LoVo (cell line): ENCODE measurements at places on chromosomes 4 and X.

GRCh38 chr4:93232883-93233282 lies 595.7 kb upstream of the ATOH1 start:
- no peak for DNase-seq

- DNase-seq = no peak
These were observed 144.8 kb downstream of the GABRA3 start for GRCh38 chrX:152306331-152306730.

GRCh38 chr4:168514249-168514852 lies 17.5 kb downstream of the PALLD start:
- DNase-seq = peak; percentile 48

DNA sequence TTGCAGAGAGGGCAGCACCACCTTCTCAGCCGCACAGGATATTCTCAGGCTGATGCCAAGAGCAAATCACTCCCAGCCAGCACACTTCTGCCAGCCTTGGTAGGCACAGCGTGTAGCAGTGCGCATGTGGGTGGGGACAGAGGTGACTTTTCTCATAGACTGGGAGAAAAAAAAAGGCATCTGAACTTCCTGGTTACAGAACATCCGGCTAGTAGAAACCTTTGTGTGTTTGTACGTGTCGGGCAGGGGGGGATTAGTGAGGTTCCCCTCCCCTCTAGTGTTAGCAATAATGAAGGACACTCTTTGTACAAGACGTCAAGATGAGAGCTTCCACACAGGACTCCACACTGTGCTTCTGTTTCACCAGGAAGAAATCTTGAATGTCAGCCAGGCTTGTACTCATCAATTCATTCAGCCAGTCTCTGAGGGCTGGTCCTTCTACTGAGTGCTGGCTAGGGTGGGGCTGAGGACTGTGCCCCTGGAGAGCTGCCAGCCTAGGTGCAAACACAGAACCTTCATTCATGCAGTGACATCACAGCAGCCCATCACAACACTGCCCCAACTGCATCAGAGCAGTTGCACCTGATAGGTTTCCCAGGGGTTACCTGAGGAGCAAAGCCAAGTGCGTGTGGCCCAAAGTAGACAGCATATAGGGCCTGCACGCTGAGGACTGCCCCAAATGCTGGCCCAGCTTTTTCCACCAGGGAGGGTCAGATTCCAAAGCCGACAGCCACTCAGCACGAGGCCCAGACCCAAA lies 34.7 kb downstream of the SLC25A5 start:
- DNase-seq = peak; percentile 69

DNA sequence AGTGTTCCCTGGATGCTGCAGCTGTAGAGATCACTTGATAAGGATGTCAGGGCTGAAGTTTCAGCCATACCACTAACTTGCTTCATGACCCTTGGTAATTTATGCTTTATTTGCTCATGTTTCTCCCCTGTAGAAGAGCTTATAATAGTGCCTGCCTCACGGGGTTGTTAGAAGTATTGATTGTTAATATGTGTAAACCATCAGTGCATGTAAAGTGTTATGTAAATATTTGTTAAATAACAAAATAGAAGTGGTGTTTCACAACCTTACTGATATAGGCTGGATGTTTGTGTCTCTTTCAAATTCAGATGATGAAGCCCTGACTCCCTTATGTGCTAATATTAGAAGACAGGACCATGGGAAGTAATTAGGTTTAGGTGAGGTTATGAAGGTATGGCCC lies 1.5 kb upstream of the CXCL2 start:
- no peak for DNase-seq

DNA sequence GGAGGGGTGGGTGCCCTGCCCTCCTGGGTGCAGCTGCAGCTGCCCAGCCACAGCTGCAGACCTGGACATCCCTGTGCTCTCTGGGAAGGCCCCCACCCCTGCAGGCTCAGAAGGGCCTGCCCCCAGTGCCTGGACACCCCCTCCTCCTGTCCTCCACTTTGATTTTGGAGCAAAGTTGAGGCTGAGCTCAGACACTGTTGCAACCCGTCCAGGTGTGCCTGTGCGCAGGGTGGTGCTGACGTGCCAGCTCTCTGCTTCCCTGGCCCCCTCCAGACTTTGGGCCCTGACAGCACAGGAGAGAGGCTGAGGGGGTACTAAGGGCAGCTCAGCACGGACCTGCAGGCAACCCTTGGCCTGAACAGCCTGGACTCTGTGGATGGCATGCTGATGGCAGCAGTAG lies 750.3 kb downstream of the ARAP2 start:
- DNase-seq = no peak

DNA sequence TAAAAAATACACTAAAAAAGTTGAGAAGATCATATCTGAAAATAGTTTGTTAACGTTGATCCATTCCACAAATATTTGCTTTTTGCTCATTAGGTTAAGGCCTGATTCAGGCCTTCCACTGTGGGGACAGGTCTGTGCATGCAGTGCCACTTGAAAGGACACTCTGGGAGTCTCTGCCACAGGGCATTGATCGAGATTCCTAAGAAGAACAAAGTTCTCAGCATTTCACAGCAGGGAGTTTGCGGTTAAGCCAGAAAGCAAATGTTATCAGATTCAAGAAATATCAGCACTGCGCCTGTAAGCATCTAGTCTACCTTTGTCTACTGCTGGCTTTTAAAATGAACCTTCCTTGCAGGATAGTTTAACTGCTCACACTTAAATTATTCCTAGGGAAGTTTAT lies 62.2 kb upstream of the TNIP3 start:
- no peak for DNase-seq

- DNase-seq = no peak
These were observed 61.8 kb upstream of the TXK start for GRCh38 chr4:48195853-48196252.

GRCh38 chr4:165610679-165611437 lies 232.1 kb downstream of the CPE start:
- DNase-seq = no peak

- DNase-seq = no peak
These were observed 311.7 kb downstream of the NLGN4X start for GRCh38 chrX:5916945-5917344.

DNA sequence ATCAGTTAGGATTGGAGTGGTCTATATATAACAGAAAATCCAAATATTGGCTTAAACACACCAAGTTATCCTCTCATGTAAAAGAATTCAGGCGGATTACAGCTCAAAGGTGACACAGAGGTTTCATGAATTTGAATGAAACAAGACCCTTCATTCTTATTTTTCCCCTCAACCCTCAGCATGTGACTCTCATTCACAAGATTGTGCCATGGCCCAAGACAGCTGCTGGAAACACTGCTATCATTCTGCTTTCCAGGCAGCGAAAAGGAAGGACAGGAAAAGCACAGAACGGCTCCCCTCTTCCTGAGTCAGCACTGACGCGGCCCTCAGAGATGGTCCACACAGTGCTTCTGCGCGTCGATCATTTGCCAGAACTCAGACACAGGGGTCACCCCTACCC lies 891.0 kb upstream of the FRG1 start:
- no peak for DNase-seq

GRCh38 chr4:106287353-106287969 lies 28.5 kb downstream of the TBCK start:
- no peak for DNase-seq

DNA sequence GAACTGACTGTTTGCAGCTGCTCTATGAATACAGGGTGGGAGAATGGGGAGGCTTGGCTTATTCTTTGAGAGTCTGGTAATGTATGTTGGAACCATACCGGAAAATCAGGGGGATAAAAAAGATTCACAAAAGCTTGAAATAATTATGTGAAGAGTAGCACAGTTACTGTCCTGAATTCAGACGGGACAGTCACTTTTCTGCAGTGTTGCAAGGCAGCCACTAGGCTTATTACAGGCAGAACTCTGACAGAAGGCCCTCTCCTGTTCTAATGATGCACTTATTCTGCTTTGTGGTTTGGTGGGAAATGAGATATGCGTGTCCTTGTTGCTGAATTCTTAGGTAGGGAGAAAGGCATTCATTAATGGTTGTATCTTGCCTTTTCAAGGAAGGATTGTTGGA lies 37.2 kb downstream of the GUCY1B1 start:
- DNase-seq = no peak

GRCh38 chrX:9788911-9789310 lies 2.7 kb downstream of the SHROOM2 start:
- DNase-seq = no peak

- no peak for DNase-seq
These were observed 58.6 kb downstream of the GATB start for GRCh38 chr4:151702256-151702655.

DNA sequence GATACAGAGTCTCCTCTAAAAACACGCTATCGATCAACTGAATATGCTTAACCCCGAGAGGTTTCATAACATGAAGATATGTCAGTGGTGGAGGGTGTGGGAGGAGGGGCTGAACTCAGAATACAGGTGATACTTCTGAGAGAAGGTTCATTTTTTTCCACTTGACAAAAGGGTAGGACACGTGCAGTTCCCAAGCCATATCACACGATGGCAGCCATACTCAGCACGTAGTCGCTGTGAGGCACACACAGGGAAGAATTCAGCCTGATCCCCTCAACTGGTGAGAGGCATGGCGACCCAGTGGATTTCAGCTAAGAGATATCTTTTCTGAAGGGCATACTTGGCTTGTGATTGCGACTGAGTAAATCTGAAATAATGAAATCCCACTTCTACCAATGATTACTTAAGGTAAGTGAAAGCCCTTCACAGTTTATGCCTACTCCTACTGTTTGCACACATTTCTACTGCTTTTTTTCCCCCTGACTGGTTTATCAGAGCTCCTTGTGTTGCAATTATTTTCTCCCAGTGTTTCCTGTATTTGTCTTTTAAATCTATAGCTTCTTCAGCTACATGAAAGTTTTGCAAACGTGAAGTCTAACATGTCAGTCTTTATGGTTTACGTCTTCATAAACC lies 133.1 kb downstream of the CORIN start:
- DNase-seq = peak; percentile 39

GRCh38 chr4:142044271-142044670 lies 407.9 kb downstream of the IL15 start:
- no peak for DNase-seq

DNA sequence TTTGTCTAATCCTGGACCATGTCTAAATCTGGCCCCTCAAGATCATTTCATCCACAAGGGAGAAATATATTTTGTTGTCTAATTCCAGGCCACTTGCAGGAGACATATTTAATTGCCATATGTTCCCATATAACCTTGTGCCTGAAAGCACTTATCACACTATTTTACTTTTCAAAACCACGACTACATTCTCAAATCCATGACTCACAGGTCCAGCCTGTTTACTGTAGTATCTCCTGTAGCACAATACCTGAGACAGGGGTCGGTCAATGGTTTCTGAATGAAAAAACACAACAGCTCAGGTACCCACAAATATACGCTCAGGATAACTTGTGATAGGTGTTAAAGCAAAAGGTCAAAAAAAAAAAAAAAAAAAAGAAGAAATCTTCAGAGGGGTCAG lies 60.9 kb downstream of the SEC24D start:
- DNase-seq = no peak

GRCh38 chrX:14496674-14497073 lies 32.7 kb upstream of the GLRA2 start:
- no peak for DNase-seq

GRCh38 chr4:121462660-121463261 lies 81.9 kb upstream of the QRFPR start:
- DNase-seq = peak; percentile 70

DNA sequence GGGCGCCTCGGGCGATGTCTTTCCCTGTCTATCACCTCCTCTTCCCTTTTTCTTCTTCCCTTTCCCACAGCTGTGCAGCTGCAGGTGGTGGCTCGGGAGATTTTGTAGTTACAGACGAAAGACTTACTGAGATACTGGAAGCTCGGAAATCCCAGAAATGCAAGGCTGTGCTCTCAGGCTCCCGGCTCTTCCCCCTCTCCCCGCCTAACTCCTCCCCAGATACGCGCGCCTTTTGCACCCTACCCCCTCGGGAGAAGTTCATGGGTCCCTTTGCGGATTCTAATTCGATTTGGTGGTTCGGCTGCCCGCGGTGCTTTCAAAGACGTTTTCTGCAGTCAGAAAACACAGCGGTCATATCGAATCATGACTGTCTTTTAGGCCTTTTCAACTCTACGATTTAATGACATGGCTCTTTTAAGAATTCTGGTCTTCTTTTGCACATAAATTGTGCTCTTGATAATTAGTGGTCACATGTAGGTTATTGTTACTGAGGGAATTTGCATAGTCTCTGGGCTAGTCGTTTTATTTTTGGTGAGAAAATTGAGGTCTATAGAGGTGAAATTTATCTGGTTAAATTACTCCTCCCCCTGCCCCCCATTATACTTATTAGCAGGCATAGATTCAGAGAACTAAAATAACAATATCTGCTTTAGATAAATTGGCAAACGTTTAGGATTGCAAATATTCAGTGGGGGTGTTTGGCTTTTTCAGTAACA lies 1.6 kb downstream of the SEPTIN11 start:
- no peak for DNase-seq

- no peak for DNase-seq
These were observed 14.7 kb downstream of the DCK start for GRCh38 chr4:71008196-71008595.

DNA sequence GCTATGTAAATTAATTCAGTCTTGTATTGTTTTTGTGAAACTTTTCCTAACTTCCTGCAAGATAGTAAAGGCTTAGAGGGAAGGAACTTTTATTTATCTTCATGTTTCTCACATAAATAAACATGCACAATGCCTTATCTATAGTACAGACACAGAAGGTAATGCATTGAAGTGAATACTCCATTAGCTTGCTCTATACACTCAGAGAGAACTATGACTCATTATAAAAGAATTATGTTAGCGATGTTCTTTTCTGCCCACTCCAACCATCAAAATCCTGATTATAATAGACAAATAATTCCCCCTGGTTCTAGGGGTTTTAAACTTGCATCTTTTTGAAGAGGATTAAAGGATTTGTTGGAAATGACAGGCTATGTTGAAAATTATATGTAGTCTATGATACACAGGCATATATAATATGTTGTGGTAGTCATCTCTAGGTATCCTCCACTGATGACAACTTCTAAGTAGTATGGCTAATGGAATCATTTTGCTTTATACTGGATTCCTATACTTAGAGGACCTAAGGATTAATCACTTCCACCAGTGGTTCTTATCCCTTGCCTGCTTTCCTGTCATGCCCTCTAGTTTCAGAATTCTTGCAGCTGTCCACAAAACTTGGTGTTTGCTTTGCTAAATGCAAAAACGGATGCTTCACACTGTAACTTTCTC lies 115.7 kb downstream of the NDST4 start:
- DNase-seq = no peak
